ENCODE measurements at places on chromosomes 1 and 21.

DNA sequence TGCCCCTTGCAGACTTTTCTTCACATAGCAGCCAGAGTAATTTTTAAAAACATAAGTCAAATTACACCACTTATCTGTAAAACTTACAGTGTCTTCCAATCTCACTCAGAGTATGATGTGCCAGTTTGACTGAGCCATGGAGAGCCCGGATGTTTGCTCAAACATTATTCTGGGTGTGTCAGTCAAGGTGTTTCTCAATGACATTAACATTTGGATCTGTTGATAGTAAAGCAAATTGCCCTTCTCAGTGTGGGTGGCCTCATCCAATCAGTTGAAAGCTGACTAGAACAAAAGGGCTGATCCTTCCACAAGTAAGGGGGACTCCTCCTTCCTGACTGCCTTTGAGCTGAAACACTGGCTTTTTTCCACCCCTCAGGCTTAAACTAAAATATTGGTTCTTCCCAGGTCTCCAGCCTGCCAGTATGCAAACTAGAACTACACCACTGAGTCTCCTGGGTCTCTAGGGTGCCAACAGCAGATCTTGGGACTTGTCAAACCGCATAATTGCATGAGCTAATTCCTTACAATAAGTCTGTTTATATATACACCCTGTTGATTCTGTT lies 157.9 kb upstream of the CTTNBP2NL start:
- DNase-seq, result no peak

GRCh38 chr21:43619856-43620255 lies 39.4 kb downstream of the HSF2BP start:
- no peak for DNase-seq

- no peak for DNase-seq
Observed at GRCh38 chr1:246583448-246584185, 17.4 kb downstream of the CNST start.

DNA sequence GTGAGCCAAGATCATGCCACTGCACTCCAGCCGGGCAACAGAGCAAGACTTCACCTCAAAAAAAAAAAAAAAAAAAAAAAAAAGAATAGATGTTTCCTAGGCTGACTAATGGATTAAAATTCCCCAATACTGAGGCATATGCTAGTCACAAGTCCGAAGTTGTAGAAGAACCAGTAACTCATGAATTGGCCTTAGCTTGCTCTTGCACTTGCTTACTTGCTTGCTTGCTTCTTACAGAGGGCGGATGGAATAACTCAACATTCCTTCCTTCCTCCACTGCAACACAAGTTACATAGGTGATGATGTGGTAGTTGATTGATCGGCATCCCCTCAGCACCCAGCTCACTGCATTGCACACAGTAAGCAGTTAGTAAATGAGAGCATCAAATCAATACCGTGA lies 2.8 kb upstream of the TARS2 start:
- DNase-seq, result no peak

DNA sequence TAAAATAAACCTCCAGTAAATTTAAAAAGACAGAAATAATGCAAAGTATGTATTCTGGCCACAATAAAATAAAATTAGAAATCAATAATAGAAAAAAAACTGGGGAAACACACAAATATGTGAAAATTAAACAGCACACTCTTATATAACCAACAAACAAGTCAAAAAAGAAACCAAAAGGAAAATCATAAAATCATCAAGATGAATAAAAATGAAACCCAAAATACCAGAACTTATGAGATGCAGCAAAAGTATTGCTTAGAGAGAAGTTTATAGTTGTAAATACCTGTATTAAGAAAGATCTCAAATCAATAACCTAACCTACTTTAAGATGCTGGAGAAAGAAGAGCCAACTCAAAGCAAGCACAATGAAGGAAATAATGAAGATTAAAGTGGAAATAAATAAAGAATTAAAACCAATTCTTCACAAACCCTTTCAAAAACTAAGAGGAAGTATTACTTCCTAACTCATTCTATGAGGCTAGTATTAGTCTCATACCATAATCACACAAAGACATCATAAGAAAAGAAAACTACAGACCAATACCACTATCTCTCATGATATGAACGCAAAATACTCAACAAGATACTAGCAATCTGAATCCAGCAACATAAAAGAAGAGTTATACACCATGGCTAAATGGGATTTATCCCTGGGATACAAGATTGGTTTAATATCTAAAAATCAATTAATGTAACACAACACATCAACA lies 6.4 kb upstream of the KRTAP10-3 start:
- no peak for DNase-seq

DNA sequence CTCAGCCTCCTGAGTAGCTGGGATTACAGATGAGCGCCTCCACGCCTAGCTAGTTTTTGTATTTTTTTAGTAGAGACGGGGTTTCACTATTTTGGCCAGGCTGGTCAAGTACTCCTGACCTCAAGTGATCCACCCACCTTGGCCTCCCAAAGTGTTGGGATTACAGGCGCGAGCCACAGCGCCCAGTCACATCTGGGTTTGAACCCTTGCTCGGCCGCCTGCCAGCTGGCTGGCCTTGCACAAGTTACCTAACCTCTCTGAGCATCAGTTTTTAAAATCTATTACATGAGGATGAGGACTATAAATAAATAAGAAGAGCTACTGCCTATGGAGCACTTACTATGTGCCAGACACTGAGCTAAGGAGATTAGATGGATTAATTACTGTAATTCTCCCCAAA lies 17.7 kb upstream of the PADI2 start:
- DNase-seq, result no peak

All from naive thymus-derived CD4-positive, alpha-beta T cell (primary cell).